ENCODE measurements at places on chromosomes 1 and 21.

GRCh38 chr1:41822866-41823265, 95.9 kb downstream of the HIVEP3 start:
- no peak for DNase-seq

DNA sequence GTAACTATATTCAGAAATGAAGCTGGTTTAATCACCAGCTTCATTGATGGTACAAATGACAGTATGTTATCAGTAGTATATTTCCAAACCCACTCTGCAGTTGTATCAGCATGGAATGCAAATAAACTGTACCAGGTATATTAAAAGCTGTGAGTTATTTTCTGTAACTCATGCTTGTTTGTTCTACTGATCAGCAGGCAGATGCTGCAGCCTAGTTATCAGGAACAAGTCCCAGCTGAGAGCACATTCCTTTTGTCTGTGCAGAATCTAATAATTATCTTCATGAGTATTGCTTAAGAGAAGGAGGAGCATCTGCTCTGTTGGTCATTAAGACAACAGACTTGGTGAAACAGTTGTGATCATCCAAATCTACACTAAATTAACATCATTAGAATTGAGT, 1331.1 kb downstream of the MRPL39 start:
- no peak for DNase-seq

GRCh38 chr1:31004231-31004621, 61.3 kb downstream of the PUM1 start:
- no peak for DNase-seq

- DNase-seq = no peak
Observed at GRCh38 chr1:235642011-235642942, 7.3 kb downstream of the GNG4 start.

GRCh38 chr1:236759252-236759859, 35.7 kb upstream of the MTR start:
- DNase-seq = no peak

GRCh38 chr1:53326088-53326597, 1.7 kb downstream of the LRP8 start:
- peak; percentile 80 for DNase-seq

DNA sequence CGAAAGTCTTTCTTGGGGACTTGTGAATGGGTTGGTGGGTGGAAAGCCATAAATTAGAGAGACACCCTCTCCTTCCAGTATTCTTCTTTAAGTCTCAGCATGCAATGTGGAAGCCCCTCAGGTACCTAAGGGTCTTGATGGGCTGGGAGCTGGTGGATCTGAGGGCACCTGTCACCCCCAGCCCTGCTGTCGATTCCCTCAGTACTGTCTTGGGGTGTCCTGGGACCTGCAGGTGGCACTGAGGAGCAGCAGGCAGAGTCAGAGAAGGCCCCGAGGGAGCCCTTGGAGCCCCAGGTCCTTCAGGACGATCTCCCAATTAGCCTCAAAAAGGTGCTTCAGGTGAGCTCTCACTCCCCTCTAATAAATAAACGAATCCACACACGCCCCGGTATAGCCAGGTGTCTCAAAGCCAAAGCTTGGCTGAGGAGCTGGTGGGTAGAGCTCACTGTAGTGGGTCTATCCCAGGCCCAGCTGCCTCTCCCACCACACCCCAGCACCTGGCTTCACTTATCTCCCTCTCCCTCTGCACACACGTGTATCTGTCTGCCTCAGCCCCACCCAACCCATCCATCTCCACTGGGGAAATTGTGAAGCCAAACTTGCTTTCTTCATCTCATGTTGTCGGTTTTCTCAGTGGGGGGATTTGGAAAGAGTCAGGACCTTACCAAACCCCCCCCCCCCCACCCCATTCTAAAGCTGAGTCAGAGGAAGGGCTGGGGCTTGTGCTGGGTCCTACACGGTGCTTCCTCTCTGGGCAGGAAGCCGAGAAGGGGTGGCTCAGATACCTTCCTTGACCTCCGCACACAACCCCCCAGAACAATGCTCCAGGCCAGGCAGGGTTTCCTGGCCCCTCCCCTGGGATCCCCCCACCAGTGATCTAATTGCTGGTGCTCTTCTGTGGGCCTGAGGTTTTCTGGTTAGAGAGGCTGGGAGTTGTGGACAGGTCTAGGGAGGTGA, 1.6 kb downstream of the ADAM15 start:
- no peak for DNase-seq

DNA sequence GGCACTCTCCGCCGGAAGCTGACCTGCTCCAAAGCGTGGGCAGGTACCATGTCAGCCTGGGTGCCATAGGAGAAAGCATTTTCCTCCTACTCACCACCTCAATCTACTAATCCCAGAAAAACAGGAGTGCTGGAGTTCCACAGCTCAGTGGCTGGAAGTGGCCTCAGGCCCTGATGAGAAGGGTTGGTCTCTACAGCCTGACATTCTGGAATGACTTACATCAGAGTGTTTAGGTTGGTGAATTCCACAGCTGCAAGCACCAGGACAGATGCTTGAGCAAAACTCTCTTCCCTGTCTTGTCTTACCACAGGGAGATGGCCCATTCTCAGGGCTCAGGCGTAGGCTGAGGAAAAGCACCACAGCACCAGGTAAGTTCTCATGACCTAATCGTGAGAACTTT, 5.5 kb downstream of the SEC16B start:
- no peak for DNase-seq

GRCh38 chr1:38693031-38693430, 166.5 kb downstream of the RRAGC start:
- DNase-seq = no peak

GRCh38 chr1:232249861-232250777, 379.8 kb downstream of the SIPA1L2 start:
- DNase-seq = no peak

DNA sequence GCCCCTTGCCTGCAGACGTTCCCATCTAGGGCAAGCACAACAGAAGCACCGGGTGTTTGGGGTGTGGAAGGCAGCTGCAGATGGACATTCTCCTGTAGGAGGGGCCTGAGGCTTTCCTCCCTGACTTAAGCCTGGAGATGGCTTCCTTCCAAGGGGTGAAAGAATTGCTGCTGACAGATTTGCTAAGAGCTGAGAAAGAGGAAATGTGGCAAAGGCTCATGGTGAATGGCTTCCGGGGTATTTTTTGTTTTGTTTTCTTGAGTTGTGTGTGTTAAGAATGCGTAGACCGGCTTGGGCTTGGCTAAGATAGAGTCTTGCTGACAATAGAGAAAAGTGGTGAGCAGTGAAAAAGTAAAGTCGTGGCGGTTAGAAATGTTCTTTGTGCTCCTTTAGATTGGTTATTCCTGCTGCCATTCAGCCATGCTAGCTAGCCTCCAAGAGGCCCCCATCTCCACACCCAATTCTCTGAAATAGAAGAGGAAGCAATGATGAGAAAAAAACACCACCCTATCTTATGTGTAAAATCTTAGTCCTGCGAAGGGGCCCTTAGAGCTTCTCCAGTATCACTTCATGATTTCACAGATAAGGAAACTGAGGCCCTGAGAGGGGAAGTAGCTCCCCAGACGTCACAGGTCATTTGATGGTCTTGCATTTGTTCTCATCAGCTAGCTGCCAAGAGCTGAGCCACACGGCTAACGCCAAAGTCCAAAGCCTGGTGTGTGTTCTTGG, 36.9 kb downstream of the EIF2D start:
- no peak for DNase-seq

GRCh38 chr21:16124378-16125138, 394.8 kb downstream of the USP25 start:
- no peak for DNase-seq

DNA sequence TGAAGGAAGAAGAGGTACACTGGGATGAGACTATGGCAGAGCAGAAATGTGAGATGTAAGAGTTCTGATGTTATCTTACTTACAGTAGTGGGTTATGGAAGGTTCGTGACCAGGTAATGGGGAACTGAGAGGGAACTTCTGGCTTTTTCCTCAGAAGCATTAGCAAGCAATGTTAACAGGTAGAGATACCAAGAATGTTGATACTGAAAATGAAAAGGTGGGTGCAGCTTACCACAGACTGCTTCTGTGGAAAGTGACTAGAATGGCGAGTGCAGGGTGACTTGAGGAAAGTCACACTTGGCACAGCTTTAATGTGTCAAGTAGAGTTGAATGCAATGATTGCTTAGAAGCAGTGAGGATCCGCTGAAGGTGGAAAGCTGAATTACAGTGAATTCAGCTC, 70.8 kb downstream of the PLA2G4A start:
- DNase-seq = no peak

GRCh38 chr1:119866451-119866850, 29.9 kb downstream of the ADAM30 start:
- DNase-seq = no peak

DNA sequence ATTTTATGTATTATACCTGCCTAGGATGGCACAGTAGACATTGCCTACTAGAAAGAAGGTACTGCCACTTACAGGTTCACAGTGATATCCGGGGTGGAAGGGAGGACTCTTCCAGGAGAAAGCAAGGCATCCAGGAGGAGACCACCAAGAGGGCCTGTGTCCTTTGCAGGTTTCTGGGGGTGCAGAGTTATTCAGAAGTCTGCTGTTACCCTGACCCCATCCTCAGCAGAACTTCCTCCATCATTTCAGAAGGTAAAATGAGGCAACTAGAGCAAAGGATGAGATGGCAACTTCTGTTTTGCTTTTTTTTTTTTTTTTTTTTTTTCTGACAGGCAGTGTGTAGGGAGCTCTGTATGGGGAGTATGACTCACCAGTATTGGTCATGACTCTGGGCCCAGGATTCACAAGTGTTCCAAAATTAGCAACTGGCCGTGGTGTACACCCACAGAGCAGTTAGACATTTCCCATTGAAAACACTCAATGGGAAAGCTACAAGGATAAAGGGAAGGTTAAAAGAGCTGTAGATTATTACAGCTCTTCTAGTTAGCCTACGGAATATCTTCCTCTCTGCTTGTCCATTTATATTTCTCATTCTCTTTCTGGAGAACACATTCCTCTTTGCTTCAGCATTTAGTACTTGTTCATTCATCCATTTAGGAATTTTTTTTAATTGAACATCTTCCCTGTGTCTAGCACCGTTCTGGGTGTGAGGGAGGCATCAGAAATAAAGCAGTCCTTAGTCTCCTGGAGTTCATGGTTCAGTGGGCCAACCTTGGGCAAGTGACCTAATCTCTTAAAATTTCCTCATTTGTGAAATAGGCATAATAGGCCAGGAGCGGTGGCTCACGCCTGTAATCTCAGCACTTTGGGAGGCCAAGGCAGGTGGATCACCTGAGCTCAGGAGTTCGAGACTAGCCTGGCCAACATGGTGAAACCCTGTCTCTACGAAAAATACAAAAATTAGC, 50.5 kb upstream of the PPP2R5A start:
- DNase-seq = peak; percentile 4

DNA sequence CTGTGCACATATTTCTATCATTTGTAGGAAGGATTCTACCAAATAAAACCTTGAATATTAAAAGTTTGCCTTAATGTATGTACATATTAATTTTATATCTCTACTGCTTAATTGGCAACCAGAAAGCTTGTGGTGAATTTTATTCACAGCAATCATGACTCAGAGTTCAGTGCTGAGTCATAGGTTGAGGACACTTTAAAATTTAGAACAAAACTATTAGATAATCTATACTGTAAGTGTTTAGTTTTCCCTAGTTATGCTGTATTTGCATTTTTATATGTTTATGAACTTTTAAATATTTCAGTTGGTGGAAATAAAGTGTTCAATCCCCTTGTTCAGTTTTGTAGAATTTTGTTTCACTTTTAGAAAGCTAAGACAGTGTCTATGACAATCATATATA, 841.5 kb downstream of the KCNT2 start:
- DNase-seq = no peak

DNA sequence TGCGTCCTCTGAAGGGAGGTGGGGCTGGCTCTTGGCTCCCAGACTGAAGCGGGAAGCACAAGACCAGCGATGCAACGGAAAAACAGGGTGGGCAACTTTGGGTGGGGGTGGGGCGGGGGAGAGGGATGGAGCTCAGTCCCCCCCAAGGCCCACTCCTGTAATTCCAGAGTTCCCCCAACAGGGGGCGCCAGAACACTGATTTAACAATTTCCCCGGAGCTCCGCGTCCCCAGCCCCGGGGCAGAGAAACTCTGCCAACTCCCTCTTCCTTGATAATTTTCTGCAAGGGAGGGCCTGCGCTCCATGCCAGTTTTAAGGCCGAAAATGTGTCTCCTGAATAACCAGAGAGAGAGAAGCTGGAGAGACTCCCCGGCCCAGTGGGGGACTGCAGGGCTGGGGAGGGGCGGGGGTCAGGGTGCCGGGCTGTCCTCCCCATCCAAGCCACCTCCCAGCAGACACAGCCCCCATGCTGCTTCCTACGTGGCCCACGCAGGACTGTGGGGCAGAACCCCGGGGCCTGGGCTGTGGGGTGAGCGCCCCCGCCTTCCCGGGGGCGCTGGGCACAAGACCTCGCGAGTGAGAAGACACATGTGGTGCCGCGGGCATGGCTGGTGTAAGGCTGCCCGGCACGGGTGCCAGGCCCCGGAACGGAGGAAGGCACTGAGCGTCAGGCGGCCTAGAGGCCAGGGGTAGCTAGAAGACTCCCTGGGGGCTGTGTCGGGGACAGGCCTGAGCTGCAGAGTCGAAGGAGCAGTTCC, 51.4 kb downstream of the KIF21B start:
- DNase-seq = no peak

- DNase-seq = no peak
Observed at GRCh38 chr1:7534061-7534825, 236.9 kb upstream of the VAMP3 start.

GRCh38 chr1:177341773-177342172, 171.0 kb downstream of the BRINP2 start:
- no peak for DNase-seq

DNA sequence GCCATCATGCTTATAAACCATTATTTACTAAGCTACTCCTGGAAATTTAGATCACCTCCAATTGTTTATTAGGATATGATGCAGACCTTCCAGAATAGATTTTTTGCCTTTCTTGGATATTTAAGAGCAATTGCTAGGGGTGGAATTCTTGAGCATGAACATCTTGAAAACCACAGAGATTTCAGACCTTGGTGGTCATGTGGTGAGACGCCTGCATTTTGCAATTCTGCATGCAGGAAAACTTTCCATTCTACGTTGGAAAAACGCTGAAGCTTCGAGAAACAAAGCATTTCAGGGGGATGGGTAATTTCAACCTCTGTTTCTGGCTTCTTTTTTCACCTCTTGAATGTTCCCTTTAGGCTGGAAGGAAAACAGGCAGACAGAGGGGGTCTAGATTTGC, 596.3 kb downstream of the KIF26B start:
- DNase-seq = no peak

- DNase-seq = no peak
Observed at GRCh38 chr1:41540886-41541591, 56.6 kb upstream of the EDN2 start.

GRCh38 chr1:230057681-230058565, 9.1 kb upstream of the GALNT2 start:
- DNase-seq = no peak

- no peak for DNase-seq
Observed at GRCh38 chr1:159902541-159902940, 2.6 kb upstream of the CFAP45 start.

- no peak for DNase-seq
Observed at GRCh38 chr1:94061513-94062443, 59.2 kb downstream of the ABCA4 start.

DNA sequence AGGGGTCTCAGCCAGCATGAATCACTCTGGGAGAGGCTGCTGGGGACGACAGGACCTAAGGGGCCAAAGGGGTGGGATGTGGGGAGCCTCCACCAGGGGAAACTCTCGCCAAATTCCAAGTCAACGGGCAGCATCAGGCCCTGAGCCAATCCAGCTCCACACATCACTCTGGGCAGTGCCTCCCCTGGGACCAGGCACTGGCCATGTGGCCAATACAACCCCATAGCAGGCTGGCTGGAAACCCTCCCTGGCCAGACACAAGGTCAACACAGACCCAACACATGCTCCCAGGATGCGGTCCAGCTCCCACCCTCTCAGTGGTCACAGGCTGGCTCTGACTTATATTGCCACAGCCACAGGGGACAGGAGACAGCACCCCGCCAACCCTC, 60.0 kb downstream of the MEGF6 start:
- no peak for DNase-seq
